Glutamatergic neuron (in vitro differentiated cells): ENCODE measurements at places on chromosomes 6 and 20.

DNA sequence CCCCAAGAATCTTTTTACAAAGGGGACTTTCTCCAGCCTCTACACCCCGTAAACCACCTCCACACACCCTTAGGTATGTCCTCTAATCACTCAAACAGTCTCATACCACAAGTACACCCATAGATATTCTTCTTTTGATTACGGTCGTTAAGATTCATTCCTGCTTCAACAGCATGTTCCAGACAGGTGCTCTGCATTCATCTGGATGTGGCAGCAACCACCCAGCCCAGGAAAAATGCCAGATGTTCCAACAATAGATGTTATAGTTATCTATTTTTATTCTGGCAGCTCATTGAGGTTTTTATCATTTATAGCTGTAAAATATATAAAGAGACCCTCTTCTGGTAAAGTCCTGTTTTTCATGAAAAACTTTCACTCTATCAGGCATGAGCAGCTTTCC, 60.7 kb downstream of the SIM1 start:
- no peak for DNase-seq

DNA sequence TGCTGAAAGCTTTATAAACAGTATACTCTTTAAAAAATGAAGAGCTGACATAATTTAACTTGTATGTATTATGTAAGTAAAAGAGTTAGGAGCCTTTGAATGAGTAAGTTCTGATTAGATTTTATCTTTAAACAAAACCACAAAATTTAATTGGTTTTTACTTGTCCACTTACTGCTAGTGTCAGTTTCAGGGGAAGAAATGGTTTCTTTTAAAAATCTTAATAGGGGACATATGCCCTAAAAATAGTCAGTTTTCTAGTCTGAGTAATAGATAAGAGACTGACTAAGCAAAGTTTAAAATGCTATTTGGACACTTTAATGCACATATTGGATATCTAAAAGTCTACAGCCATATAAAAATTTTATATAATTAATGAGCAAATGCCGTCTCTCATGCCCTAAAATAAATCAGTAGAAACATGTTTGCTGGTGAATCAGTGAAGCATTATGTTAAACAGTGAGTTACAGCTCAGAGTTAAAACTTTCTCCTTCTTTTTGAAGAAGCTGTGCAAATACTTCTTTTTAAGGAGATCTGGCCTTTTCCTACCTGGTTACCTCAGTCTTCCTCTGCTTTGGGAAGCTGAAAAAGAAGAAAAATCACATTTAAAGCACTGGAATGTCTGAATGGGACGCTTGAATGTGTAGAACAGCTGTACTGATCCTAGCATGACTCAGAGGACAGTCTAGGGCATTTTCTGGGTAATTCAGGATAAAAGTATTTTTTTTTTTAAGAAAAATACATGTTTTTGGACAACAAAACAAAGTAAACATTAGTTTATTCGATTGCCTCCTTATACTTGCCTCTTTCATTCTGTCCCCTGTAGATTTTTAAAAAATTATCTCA, 55.3 kb downstream of the CDH26 start:
- no peak for DNase-seq

- no peak for DNase-seq
Measured at GRCh38 chr6:75532521-75532920, 38.9 kb upstream of the FILIP1 start.

DNA sequence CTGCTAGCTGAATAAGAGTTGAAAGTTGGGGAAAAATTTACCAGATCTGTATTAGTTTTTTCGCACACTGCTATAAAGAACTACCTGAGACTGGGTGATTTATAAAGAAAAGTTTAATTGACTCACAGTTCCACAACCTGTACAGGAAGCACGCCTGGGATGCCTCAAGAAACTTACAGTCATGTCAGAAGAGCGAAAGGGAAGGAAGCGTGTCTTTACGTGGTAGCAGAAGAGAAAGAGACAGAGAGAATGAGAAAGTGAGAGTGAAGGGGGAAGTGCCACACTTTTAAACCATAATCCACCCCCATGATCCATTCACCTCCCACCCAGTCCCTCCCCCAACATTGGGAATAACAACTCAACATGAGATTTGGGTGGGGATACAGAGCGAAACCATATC, 79.6 kb downstream of the KHDC1L start:
- DNase-seq, result no peak

DNA sequence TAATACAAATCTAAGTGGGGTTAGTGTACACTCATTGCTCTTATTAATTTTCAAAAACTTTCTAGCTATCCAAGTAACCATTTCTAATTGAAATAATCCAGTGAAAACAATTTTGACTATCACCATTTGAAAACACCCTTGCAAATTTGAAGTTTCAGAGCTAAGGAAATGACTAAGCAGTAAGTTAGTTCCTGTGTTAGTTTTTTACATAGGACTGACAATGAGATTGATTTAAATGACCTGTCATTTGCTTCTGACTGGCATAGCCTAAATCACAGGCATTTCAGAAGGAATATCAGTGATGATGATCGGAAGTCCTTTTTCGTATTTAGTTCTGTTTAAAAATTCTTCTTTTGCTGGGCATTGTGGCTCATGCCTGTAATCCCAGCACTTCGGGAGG, 27.0 kb downstream of the STK4 start:
- DNase-seq, result no peak

GRCh38 chr20:44911264-44911921, 1.5 kb downstream of the PABPC1L start:
- peak; percentile 76 for DNase-seq

DNA sequence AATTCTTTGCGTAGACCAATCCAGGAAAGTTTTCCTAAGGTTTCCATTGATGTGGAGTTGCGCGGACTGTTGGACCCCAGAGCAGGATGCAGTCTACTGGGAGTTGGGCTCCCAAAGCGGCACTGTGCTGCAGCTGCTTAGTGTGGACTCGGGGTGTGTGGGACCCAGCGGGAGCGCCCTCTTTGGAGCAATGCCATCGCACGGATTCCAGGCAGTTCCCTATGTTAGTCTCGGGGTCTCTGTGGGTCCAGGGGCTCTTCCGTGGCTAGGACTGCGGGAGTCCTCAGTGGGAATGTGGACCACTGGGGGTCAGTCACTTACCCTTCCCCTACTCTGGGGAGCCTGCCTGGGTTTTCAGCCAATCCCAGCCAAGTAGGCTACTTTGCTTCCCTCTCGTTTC, 151.7 kb upstream of the OLIG3 start:
- no peak for DNase-seq

DNA sequence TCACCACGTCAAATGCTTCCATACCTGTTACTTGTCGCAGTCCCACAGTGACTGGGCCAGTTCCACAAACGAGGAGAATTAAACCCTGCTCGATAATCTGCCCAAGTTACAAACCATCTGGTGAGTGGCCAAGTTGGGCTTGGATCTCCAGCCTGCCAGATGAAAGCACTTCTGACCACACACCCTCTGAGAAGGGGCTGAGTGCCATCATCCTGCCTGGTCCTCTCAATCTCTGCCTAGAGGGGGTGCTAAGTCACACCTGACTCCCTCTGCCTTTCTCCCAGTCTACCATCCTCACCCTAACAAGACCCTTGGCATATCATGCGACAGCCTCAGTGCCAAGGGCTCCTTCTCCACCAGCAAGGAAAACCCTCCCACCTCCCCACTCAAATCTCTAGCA, 15.8 kb downstream of the RRP36 start:
- no peak for DNase-seq

GRCh38 chr6:107991772-107992550, 34.0 kb upstream of the SEC63 start:
- no peak for DNase-seq

- no peak for DNase-seq
Measured at GRCh38 chr6:131061751-131062119, 1.3 kb downstream of the EPB41L2 start.

DNA sequence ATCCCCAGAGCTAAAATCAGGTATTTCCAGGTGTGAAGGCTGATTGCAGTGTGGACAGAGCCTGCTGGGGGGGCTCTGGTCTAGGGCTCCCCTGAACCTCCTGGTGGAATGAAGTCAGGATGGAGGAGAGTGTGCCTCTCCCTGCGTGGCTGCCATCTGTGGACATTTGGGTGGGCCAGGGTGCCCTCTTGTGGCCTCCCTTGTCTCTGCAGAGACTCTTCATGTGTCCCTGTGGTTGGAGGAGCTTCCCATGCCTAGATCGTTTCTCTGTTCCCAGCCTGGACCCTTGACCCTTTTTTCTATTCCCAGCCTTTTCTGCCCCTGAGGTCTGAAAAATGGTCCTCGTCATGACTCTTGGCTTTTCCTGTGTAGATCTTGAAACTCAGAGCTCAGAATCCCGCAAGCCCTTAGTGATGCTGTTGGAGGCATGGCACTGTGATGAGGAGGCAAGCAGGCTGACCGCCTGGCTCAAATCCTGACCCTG, 9.9 kb upstream of the PSMF1 start:
- peak; percentile 72 for DNase-seq

GRCh38 chr20:41391587-41392001, 25.0 kb upstream of the EMILIN3 start:
- no peak for DNase-seq

DNA sequence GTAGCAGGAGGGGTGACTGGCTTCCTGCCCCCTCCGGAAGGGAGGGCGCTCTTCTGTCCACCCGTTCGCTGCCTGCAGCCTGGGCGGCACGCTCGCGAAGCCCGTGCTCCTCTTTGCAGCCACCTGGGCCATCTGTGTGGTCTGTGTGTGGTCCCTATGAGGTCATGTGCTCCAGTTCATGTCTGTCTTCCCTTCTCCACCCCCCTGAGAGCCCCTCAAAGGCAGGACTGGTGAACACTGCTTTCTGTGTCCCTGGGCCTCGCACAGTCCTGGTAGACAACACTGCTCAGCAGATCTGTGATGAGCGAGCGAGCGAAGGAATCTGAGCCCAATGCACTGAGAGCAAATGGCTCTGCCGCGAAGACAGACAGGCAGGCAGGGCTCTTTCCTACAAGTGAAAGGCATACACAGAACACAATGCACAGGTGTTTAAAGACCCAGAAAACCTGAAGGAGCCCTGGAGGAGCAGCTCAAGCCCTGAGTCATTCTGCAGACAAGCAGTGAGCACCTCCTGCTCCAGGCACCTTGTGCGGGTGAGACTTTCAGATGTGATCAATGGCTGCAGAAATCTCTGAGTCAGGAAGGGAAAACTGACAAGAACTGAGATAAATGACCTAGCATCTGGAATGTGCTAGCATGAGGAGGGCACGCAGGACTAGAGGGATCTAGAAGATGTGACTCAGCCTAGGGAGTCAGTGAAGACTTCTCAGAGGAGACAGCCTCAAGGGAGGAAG, 27.1 kb downstream of the PPP1R3G start:
- no peak for DNase-seq

- no peak for DNase-seq
Measured at GRCh38 chr6:162683135-162683534, 44.4 kb downstream of the PRKN start.

- no peak for DNase-seq
Measured at GRCh38 chr6:67506352-67506751, 1128.7 kb upstream of the ADGRB3 start.

GRCh38 chr6:158627168-158627939, 17.2 kb downstream of the DYNLT1 start:
- DNase-seq, result no peak

GRCh38 chr20:43508106-43508505, 609 bp downstream of the L3MBTL1 start:
- DNase-seq, result no peak

- DNase-seq, result no peak
Measured at GRCh38 chr6:1024587-1024986, 287.3 kb upstream of the FOXQ1 start.

DNA sequence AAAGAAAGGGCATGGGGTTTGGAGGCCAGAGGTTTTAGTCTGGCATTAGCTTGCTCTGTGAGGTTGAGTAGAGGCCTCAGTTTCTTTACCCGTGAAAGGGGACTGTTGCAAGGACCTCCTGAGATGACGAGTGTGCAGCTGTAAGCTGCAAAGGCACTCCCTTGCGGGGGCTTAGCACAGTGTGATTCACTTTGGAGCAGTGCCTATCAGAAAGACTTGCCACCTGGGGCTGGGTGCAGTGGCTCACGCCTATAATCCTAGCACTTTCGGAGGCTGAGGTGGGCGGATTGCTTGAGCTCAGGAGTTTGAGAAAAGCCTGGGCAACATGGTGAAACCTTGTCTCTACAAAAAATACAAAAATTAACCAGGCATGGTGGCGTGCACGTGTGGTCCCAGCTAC, 7.5 kb upstream of the BAK1 start:
- DNase-seq, result no peak

- DNase-seq, result no peak
Measured at GRCh38 chr20:35870541-35871258, 83.6 kb downstream of the SCAND1 start.
